ENCODE measurements at places on chromosomes 1 and 21.

DNA sequence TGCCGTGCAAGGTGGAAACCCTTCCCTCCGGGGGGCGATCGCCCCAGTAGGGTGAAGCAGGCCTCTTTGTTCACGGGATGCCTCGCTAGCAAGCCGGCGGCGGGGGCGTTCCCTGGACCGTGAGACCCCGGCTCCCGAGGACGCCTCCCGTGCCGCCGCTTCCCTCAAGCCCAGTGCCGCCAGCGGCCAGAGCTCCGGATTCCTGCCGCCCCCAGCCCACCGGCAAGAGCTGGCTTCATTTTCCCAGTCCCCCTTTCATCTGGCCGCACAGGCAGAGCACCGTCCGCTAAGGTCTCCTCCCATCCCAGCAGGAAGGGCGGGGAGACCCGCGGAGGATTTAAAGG is 16.3 kb downstream of the IER5 start:
- no peak for DNase-seq

GRCh38 chr21:34615487-34615814 is 538 bp upstream of the RCAN1 start:
- DNase-seq: no peak

DNA sequence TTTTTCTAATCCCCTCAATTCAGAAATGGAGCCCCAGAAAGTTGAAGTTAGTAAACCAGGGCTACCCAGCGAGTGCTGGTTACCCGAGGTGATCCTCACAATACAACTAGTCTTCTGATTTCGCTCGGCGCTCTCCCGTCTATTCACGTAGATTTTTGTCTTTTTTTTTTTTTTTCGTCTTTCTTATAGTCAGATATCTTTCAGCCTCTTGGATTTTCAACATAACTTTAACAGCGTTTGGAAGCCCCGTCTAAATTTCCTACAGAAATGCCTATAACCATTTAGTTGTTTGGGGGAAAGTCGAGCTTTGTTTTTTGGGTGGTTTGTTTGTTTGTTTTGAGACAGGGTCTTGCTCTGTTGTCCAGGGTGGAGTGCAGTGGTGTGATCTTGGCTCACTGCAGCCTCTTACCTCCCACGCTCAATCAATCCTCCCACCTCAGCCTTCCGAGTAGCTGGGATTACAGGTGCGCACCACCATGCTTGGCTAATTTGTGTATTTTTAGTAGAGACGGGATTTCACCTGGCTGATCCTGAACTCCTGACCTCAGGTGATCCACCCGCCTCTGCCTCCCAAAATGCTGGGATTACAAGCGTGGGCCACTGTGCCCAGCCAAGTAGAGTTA is 818 bp upstream of the TMEM50B start:
- peak; percentile 23 for DNase-seq

GRCh38 chr1:41915786-41916571 is 2.7 kb downstream of the HIVEP3 start:
- DNase-seq: no peak

DNA sequence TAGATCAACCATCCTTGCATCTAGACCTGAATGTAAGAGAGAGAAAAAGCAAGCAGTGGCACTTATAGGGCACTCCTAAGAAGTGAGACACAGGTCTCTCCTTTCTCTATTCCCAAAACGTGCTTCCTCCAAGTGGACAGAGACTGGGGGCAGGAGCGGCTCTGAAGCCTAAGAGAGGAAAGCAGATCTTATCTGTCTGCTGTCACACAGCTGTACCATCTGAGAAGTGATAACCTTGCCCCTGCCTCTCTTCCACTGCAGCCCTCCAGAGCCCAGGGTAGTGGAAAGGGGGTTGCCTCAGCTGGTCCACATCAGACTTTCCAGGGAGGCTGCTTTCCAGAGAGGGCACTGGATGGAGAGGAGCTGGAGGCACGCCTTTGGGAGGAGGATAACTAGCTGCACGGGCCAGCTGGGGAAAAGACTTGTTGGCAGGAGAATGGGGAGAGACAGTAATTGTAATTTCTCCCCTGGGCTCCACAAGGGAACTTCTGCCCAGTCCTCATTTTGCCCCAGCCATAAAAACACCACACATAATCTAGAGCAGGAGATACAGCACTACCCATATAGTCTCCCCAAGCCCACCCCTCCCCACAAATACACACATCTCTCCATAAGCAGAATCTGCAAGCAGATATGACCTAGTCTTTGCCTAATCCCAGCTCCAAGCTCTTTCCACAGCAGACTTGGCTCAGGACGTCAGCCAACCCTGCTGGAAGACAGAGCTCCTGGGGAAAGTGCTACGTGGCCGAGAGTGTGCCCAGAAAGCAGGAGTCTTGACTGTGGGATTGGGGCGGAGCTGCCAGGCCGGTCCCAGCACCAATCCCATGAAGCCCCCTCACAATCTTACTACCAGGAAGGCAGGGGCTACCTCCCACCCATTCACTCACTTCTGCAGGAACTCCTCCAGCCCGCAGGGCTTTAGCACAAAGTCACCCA is 31.2 kb downstream of the PIK3C2B start:
- no peak for DNase-seq

GRCh38 chr1:76546354-76546933 is 320.8 kb upstream of the ST6GALNAC5 start:
- no peak for DNase-seq

DNA sequence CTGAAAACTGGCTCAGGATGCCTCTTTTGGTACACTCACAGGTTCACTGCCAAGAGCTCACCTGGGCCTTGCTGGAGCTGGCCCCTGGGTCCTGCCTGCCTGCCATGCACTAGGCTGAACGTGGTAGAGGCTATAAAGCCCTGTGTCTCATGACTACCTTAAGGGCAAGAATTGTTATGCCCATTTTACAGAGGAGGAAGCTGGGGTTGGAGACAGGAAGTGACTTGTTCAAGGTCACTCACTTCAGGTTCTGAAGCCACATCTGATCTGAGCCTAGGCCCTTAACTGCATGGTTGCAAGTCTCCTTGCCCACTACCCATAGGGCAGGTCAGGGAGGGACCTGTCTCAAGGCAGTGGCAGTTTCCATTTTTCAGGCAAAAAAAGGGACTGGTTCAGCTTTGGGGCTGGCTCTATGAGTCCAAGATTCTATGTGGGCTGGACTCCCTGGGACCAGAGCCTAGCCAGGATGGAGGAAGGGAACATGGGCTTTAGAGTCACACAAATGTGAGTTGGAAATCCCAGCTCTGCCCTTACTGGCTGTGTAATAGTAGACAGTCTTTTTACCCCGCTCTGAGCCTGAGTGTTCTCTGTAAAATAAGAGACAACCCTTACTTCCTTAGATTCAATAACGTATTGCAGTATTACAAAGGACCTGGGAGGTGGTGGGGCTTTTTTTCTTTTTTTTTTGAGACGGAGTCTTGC is 7.8 kb downstream of the STK40 start:
- DNase-seq: no peak

GRCh38 chr1:167605576-167605975 is 24.5 kb upstream of the RCSD1 start:
- no peak for DNase-seq

GRCh38 chr1:187817782-187818181 is 989.0 kb downstream of the PLA2G4A start:
- DNase-seq: no peak

DNA sequence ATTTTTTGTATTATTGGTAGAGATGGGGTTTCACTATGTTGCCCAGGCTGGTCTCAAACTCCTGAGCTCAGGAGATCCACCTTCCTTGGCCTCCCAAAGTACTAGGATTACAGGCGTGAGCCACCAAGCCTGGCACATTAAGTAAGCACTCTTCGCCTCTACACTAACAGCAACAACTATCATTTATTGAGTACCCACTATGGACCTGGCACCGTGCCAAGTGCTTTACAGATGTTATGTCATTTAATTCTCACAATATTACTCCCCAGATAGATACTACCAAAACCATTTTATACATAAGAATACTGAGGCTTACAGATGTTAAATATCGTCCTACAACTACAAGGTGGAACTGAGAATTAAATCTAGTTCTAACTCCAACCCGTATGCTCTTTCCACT is 50.1 kb downstream of the TUT4 start:
- no peak for DNase-seq

- no peak for DNase-seq
Observed at GRCh38 chr21:25501996-25502665, 105.2 kb downstream of the MRPL39 start.

- DNase-seq: no peak
Observed at GRCh38 chr21:33817663-33818451, 97.7 kb downstream of the ATP5PO start.

DNA sequence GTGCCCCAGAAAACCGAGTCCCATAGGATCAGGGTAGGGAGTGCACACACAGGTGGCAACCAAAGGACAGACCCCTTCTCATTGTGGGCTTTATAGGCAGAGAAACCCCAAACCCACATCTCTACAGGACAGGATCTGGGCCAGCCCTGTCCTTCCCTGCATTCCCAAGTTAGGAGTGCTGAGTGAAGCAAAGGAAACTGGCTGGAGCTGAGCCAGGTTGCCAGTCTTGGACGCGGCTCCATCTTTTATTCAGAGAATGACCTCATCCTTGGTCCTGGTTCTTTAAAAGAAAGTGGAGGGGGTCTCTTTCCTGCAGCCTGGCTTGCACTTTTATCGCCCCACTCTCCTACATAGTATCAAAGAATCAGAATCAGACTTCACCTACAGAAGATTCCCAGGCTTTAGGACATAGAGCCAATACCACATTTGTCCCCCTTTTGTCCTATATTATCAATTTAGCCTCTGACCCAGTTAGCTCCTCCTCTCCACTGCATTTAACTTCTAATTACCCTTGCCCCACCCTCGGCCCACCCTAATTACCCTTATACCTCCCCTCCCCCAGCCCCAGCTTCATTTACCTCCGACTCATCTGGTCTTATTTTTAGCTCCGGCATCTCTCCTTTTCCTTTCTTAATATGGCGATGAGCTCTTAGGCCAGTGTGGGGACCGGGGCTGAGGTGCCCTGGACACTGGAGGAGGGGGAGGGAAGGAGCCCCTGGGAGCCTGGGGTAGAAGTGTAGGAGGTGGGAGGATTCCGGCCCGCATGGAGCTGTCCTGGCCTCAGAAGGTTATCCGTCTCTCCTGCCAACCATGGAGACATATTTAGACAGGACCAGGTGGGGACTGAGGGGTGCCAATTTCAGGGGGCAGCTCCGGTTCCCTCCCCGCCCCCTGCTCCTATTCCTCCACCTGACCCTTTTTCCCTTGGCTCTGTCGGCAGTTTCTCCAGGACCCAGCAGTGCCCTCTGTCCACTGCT is at the start of gene CASQ1:
CASQ1 (plus strand) TSS at position 927 of the 977 bp plus-strand sequence. CDS start 177 bp downstream, outside the sequence.
- DNase-seq: no peak

GRCh38 chr21:14814282-14814681 is 250.5 kb downstream of the NRIP1 start:
- DNase-seq: no peak

- no peak for DNase-seq
Observed at GRCh38 chr21:14479241-14479786, 66.8 kb downstream of the SAMSN1 start.

GRCh38 chr21:45875881-45876280 is 105.7 kb upstream of the COL6A1 start:
- DNase-seq: no peak

- DNase-seq: no peak
Observed at GRCh38 chr1:223887747-223888418, 42.1 kb upstream of the TP53BP2 start.

DNA sequence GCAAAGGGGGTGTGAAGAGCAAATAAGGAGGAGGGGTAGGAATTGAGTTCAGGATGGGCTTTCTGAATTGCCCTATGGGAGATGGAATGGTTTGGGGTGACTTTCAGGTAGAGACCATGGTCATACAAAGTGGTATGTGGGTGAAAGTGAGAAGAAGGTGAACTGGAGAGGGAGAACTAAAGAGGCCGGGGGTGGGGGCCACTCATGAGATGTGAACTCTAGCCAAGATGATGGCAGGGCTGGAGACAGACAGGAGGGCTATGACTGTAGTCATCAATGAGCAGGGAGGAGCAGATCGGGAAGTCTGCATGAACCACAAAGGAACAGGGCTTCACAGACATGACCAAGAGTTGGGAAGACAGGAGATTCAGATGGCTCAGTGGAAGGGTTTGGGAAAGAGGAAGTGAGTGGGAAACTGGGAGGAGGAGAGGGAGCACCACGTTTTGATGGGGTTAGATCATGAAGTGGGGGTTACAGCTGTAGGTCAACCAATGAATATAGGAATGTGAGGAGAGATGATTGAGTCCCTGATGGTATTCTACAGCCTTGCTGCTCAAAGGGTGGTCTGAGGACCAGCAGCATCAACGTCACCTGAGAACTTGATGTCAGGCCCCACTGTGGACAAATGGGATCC is 20.7 kb upstream of the LRRC8D start:
- no peak for DNase-seq

DNA sequence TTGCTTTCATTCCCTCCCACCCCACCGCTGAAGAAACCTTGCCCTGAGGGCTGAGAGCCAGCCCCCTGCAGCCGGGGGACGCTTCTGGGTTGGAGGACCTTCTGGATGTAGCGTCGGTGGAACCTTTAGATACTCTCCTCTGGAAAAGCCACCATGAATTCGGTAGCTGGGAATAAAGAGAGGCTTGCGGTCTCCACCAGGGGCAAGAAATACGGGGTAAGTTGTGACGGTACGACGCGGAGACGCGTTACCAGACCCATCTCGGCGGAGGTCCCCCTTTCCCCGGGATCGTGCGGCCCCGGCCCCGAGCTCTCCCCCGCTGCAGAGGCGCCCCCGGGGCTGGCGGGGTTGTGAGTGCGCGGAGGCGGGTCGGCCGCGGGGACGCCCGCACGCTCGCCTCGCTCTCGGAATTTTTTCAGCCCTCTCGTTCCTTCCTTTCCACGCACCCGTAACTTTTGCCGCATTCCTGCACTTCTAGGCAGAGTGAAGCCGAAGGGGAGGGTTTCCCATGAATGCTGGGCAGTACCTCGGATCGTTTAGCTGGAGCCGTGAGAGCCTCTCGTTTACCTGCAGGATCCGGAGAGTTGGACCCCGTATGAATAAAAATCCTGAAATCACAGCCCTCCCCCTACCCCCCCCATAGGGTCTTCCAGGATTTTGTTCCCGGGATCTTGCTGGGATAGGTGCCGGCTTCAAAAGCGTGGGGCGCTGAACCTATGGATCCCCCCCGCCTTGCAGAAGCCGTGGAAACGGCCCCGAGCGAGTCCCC is 671 bp downstream of the KIF26B start:
- no peak for DNase-seq

DNA sequence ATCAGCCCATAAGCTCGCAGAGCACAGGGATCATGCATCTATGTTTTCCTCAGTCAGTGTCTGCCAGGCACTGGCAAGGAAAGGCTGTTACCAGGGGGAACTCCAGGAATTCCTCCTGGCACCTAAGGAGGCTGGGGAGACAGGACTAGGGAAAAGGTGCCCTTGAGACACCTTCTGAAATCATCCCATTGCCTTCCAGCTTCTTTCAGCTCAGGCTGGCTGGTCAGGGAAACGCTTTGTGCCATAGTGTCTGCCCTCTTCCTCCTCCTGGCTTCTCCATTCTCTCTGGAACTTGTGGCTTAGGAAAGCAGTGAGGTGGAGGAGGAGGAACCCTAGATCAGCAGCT is 13.8 kb downstream of the LMNA start:
- no peak for DNase-seq

DNA sequence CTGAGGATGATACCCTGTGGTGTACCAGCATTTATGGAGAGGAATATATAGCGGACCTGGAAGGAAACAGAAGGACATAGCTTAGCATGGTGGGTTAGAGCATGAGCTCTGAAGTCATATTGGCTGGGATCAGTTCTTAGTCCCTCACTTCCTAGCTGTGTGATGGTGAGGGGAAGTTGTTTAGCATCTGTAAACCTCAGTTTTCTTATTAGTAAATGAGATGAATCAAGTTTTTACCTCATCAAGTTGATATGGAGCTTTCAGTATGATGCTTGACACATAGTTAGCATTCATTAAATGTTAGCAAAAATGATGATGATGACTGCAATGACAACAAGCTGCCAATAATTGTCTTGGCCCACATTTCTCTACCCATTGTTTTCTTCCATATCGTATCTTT is 84.8 kb downstream of the NEK7 start:
- DNase-seq: no peak

GRCh38 chr1:27589841-27590426 is 14.0 kb downstream of the AHDC1 start:
- DNase-seq: no peak

All from putamen (tissue), 1 donor.